ENCODE measurements at places on chromosomes 1 and 21. TPM values are rescaled to one million over a fixed set of nuclear protein-coding genes. Genes with fewer than 3 reads are reported as not detected.

DNA sequence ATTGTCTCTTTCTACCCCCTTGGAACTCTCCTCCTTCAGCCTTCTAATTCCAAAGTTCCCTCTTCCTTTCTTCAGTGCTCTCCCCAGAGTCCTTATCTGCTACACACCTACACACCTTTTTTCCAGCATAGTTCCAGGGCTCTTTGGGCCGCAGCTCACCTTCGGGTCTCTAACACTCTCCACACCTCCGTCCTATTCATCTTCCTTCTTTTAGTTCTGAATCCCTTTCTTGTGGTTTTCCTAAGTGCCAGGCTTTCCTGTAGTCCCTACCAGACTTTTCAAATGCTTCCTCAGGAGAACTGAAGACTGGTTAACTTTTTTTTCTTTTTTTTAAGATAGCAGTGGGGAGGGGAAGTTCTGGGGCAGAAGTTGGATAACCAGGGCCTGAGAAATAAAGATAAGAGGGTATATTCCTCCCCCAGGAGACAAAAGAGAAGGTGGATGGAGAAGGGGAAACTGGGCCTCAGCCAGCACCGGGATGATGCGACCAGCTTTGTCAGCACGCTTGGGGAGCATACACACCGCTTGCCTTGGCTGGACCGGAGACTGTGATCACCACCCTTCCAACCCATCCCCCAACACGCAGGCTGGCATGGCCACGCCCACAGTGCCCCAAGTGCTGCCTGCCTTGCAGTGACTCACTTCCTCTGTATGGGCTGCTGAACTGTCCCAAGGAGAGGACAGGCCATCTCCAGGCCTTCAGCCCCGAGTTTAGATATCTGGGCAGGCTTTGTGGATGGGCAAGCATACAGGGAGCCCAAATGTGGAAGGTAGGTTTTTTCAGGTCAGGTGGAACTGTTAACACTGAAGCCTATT, 2.5 kb upstream of the CERS2 start:
- peak; percentile 72 for DNase-seq
- H3K27ac ChIP-seq: peak overlapping the region; percentile 86
- H3K27me3 ChIP-seq: 0 out of 2 replicates have a peak, but pooled peaks cover 3% of the 10 kb centered on the region
- peaks cover 59% of the 10 kb centered on the region for H3K4me1 ChIP-seq
- H3K36me3 ChIP-seq: no peaks in the 10 kb centered on the region

DNA sequence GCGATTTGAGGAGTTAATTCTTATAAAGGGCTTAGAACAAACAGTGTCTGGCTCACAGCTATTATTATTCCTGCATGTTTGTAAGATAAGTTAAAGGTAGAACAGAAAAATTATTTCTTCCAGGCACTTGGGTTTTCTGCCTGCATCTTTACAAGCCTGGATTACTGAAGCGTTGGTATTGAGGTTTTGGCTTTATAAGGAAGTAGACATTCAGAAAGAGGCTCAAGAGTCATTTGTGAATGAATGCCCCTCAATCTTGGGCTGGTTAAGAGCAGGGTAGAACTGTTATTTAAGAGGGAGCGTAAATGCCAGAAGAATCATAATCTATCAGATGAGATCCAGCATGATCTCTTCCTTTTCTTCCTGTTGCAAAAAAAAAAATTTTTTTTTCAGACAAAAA, 77.3 kb upstream of the ARID1A start:
- H3K4me1 ChIP-seq: peaks cover 27% of the 10 kb centered on the region
- no peak overlapping the region for H3K27ac ChIP-seq
- peaks cover 71% of the 10 kb centered on the region for H3K27me3 ChIP-seq
- H3K36me3 ChIP-seq: no peaks in the 10 kb centered on the region
- H3K4me3 ChIP-seq: peak overlapping the region; percentile 32

GRCh38 chr1:109532365-109533136, 7.1 kb upstream of the GPR61 start:
- no peaks in the 10 kb centered on the region for H3K27me3 ChIP-seq
- peak overlapping the region; percentile 43 for H3K4me3 ChIP-seq
- peaks cover 4% of the 10 kb centered on the region for H3K4me1 ChIP-seq
- no peak overlapping the region for H3K27ac ChIP-seq
- H3K36me3 ChIP-seq: no peaks in the 10 kb centered on the region

- H3K27me3 ChIP-seq: no peaks in the 10 kb centered on the region
- no peak overlapping the region for H3K27ac ChIP-seq
- no peaks in the 10 kb centered on the region for H3K36me3 ChIP-seq
- no peak for DNase-seq
- no peaks in the 10 kb centered on the region for H3K4me1 ChIP-seq
These were observed 38.6 kb downstream of the KCNN3 start for GRCh38 chr1:154831462-154831861.

- H3K4me3 ChIP-seq: no peak overlapping the region
- H3K27me3 ChIP-seq: peaks cover 100% of the 10 kb centered on the region
- H3K36me3 ChIP-seq: no peaks in the 10 kb centered on the region
- no peak for DNase-seq
These were observed 15.4 kb upstream of the TBX15 start for GRCh38 chr1:119003413-119004128.

Gene LCE2C
- not detected for total RNA-seq

GRCh38 chr1:187236199-187236598, 407.4 kb downstream of the PLA2G4A start:
- no peak overlapping the region for H3K4me3 ChIP-seq
- no peak overlapping the region for H3K27ac ChIP-seq
- no peaks in the 10 kb centered on the region for H3K27me3 ChIP-seq
- DNase-seq: no peak
- H3K4me1 ChIP-seq: peaks cover 4% of the 10 kb centered on the region
- H3K36me3 ChIP-seq: no peaks in the 10 kb centered on the region
